ENCODE measurements at places on chromosomes 4 and X.

- no peak for DNase-seq
Measured at GRCh38 chr4:62533573-62533972, 1333.4 kb downstream of the ADGRL3 start.

DNA sequence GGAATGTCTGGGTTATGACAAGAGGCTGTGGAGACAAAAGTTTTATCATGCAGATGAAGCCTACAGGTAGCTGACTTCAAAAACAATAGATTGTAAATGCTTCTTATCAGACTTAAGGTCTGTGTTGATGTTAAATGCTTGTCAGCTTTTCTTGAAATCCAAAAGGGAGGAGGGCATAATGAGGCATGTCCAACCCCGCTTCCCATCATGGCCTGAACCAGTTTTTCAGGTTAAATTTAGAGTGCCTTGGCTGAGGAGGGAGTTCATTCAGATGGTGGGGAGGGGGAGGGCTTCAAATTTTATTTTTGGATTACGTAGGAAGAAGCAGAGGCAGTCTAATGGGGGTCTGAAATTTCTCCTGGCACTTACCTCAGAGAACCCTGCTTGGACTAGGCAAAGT is 207.7 kb upstream of the HDX start:
- DNase-seq, result no peak

GRCh38 chrX:153934762-153935325 is at the start of gene NAA10:
NAA10 (minus strand) TSS chrX:153935037; CDS start chrX:153934904, 133 bp downstream.
- no peak for DNase-seq

GRCh38 chr4:93319041-93319440 is 509.5 kb upstream of the ATOH1 start:
- DNase-seq, result no peak

DNA sequence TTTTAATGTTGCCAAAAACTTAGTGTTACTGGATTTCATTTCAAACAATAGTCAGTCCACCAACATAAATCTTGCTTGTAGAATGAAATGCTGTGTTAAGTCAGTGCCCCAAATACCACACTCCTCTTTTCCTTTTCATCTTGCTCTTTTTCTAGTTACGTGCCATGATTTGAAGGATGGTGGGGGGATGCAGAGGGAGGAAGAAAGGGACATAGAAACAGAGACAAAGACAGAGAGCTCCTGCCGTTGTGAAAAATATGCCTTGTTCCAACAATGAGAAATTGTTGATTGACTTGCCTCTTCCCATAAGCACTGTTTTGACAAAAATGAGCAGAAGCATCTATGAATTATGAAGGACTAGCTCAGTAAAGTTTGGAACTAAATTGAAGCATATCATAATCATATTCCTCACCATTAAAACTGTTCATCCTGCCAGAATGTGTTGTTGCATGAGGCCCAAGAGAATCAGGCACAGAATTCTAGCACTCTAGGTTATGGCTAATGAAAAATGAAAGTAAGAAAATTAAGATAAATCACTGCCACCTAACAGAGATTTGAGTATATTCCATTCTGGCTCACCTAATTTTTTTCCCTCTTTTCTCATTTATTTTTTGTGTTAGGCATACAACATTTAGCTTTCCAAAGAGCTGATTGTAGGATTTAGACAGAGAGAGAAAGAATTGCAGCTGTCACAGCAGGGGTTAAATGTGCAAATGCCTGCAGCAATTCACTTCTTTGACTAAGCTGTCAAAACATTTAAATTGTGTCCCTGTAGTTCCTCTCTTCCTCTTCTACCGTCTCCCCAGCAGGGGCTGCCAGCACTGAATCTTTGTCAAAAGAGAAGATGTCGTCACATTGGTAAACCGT is 111.6 kb upstream of the PTPN13 start:
- no peak for DNase-seq

DNA sequence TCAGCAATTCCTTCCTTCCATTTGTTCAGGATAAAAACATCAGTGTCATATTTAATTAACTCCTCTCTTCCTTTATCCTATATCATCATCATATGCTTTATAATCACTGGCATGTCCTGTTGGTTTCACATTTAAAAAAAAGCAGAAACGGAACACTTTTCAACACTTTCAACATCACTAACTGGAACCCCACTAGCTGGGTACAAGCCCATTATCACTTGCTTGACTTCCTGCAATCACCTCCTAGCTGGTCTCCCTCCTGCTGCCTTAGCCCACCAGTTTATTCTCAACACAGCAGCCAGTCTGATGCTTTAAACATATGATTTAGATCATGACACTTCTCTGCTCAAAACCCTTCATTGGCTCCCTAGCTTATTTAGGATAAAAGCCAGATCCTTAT is 116.4 kb upstream of the LSM6 start:
- DNase-seq, result no peak

- no peak for DNase-seq
Measured at GRCh38 chrX:12657433-12657832, 133.8 kb upstream of the PRPS2 start.

- DNase-seq, result no peak
Measured at GRCh38 chrX:3393581-3394111, 47.2 kb upstream of the MXRA5 start.

GRCh38 chr4:93116624-93117023 is 711.9 kb upstream of the ATOH1 start:
- DNase-seq, result no peak

GRCh38 chr4:108393890-108394472 is 225.2 kb upstream of the LEF1 start:
- DNase-seq, result no peak

DNA sequence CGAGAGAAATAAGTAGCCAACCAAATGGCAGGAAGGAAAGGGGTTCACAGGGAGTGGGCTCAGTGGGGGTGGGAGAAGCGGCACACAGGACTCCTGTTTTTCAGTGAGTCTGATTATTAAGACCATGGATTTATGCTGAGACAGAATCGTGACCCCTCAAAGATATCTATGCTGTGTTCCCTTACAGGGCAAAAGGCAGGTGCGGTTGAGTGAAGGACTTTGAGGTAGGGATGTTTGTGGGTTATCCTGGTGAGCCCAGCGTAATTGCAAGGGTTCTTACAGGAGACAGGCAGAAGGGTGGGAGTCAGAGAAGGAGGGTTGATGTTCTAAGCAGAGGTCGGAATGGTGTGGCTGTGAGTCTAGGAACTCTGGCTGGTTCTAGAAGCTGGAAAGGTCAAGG is 73.0 kb downstream of the EVC start:
- DNase-seq, result no peak

DNA sequence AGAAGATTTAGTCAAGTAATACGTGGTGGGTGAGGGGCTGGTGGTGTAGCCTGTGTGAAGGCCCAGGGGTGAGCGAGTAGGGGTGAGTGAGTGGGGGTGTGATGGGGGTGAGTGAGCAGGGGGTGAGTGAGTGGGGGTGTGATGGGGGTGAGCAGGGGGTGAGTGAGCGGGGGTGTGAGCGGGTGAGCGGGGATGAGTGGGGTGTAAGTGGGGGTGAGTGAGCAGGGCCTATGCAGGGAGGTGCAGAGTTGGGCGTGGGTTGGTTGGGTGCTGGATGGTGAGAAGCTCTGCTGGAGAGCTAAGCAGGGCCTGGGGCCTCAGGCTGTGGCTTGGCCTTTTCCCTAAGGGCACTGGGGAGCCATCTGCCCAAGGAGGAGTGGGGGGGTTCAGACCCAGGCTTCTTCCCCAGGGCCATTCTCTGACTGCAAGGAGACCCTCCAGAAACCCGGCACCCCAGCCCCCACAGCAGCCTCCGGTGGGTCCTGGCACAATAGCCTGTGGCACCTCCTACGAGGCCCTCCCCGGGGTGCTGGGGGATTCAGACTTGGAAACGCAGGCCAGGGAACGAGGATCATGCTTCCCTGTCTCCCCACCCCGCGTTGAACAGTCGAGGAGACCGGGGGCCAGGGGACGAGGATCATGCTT is 30.4 kb downstream of the SH3TC1 start:
- no peak for DNase-seq

DNA sequence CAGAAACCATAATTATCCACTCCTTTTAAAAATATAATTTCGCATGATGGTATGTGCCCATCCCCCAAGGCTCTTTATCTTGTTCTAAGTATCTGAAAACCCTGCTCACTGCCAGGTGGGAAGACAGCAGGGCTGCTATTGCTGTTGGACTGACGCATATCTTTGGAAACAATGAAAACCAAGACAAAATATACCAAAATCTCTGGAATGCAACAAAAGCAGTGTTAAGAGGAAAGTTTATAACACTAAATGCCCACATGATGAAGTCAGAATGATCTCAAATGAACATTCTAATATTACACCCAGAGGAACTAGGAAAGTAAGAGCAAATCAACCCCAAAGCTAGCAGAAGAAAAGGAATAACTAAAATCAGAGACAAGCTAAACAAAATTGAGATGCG is 162.0 kb downstream of the FAM47B start:
- no peak for DNase-seq

GRCh38 chr4:142427456-142427855 is 418.6 kb downstream of the INPP4B start:
- no peak for DNase-seq

DNA sequence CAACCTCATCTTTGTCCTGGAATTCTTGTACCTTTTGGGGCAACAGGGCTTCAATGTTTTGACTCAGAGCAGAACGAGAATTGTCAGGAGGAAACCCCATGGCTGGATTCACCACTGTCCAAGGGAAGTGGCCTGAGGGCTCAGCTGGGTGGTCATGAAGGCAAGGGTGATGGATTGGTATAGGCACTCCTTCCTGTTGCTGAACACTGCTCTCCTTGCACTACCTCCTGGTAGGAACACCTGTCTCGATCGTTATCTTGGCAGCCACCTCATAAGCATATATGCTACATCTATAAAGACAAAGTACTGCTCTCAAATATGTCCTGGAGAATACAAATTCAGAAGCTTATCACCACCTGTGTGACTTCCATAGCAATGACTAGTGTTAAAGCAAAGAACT is 79.8 kb downstream of the CCNG2 start:
- no peak for DNase-seq

- DNase-seq, result no peak
Measured at GRCh38 chr4:8422786-8423185, 17.7 kb downstream of the ACOX3 start.

GRCh38 chrX:27968352-27968751 is 12.9 kb downstream of the DCAF8L1 start:
- DNase-seq, result no peak

GRCh38 chr4:21780148-21780547 is 168.4 kb downstream of the KCNIP4 start:
- no peak for DNase-seq

- DNase-seq, result no peak
Measured at GRCh38 chr4:155428128-155428527, 51.4 kb upstream of the MAP9 start.

DNA sequence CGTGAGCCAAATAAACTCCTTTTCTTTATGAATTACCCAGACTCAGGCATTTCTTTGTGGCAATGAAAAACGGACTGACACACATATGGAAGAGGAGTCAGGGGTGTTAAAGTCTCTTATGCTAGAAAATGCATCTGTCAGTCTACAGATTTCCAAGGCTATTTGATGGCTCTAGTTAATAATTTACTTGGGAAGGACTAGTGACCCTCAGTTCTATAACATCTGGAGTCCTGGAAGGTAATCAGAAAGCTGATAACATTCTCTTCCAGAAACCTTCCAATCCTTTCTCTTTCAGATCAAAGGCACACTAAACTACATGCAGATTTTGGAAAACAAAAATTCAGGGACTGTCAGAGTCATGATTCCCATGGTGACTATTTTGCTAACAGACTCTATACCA is 142.0 kb upstream of the TEX13D start:
- DNase-seq, result no peak

GRCh38 chr4:72305080-72305479 is 263.9 kb downstream of the ADAMTS3 start:
- no peak for DNase-seq

GRCh38 chrX:19912-20571 is 261.1 kb upstream of the PLCXD1 start:
- DNase-seq, result peak; percentile 82

GRCh38 chrX:13515211-13515930 is 54.0 kb upstream of the EGFL6 start:
- DNase-seq, result no peak

- no peak for DNase-seq
Measured at GRCh38 chr4:95379633-95380032, 169.1 kb downstream of the UNC5C start.

DNA sequence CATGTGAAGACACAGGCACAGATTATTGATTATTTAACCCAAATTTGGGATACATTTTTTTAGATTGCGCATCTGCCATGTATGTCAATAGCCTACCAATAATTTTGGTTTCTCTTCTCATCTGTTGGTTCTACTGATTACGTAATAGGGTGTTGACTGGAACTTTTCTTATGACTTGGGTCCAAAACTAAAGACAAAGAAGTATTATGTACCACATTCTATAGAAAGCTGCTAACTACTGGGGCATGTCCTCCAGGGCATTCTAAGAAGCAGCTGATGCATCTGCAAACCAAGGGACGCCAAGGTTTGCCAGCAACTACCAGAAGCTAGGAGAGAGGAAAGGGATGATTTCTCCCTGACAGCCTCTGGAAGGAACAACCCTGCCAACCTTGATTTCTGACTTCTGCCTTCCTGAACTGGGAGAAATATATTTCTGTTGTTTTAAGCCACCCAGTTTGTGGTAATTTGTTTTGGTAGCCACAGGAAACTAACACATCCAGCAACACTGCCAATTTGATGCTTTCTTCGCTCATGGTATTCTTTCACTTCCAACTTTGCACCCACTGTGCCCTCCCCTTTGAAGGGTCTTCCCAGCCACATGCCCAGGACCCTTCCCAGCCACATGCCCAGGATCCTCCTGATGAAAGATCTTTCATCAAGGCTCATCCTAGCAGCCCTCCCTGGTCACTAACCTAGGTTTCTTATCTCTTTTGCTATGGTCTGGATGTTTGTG is 15.9 kb upstream of the TLR1 start:
- no peak for DNase-seq

DNA sequence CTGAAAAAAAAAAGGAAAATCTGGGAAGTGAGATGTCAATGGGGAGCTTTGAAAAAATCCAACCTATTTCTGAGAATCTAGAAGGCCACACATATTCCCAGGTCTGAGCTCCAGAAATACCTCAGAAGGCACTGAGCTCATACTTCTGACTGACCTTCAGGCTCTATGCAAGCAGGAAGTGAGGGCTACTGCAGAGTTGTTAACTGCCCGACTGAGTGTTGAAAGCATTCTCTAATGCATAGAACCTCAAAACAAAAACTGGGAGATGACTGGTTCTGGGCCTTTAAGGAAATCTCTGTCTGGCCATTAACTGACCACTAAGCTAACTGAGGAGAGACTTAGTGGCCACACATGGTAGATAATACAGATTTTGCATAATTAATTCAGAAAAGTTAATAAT is 7.6 kb upstream of the SPON2 start:
- DNase-seq, result no peak

- DNase-seq, result no peak
Measured at GRCh38 chr4:159400558-159401225, 297.8 kb downstream of the RAPGEF2 start.

GRCh38 chr4:184544788-184545409 is 70.5 kb upstream of the IRF2 start:
- no peak for DNase-seq
